ENCODE measurements at places on chromosomes 7 and 10.

GRCh38 chr10:128734161-128734560 lies 607.9 kb upstream of the MKI67 start:
- DNase-seq = no peak

DNA sequence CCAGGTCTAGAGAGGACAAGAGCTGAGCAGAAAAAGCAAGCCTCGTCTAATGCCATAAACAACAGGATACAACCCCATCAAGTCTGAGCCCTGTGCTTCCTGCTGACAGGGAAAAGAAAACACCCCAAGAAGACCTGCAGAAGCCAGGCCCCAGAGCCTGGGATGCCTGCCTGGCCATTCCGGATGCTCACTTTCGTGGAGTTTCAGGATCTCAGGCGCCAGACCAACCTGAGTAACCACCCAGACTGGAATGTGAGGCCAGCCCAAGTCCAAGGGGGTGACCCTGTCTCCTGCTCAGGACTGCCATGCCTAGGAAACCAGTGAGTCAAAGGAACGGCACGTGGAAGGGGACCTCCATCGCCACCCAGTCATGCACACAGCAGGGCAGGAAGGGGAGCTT lies 74.3 kb downstream of the PLXNA4 start:
- no peak for DNase-seq

- no peak for DNase-seq
These were observed 62.6 kb upstream of the TBX20 start for GRCh38 chr7:35316549-35316948.

GRCh38 chr7:37690206-37690605 lies 6.6 kb downstream of the GPR141 start:
- DNase-seq = no peak

DNA sequence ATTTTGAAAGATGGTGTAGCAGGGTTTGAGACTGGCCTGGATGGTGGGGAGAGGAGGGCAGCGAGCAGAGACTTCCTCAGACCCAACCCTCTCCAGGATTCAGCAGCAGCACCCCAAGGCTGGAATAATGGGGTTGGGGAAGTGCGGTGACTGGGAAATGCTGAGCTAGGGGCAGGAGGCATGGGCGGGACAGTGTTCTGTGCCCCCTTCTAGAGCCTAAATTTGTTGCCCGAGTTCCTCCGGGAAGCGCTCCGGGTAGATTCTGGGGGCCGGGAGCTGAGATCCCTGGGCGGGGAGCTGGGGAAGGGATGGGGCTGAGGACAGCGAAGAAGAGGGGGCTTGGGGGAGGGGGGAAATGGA lies at the start of gene CHAT:
CHAT (plus strand) TSS at position 156 of the 360 bp plus-strand sequence; CDS start at position 309, 153 bp downstream.
- no peak for DNase-seq

GRCh38 chr7:26991796-26992195 lies 104.0 kb downstream of the HOXA1 start:
- DNase-seq = no peak

DNA sequence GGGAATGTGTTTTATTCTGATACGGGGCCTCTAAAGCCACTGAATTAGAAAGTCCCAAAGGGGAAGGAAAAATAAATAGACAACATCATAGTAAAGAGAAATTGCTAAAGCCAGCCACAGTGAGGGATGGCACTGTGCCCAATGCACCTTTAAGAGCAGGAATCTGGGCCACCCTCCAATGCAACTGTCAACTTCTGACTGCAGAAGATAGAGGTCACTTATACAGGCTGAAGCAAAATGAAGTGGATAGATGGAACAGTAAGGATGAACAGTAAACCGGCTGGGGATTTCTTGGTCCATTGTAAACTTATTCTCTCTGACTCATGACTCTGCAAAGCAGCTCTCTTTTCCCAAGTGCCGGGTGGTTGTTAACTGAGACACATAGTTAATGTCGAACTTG lies 54.0 kb upstream of the KCNIP2 start:
- DNase-seq = no peak

DNA sequence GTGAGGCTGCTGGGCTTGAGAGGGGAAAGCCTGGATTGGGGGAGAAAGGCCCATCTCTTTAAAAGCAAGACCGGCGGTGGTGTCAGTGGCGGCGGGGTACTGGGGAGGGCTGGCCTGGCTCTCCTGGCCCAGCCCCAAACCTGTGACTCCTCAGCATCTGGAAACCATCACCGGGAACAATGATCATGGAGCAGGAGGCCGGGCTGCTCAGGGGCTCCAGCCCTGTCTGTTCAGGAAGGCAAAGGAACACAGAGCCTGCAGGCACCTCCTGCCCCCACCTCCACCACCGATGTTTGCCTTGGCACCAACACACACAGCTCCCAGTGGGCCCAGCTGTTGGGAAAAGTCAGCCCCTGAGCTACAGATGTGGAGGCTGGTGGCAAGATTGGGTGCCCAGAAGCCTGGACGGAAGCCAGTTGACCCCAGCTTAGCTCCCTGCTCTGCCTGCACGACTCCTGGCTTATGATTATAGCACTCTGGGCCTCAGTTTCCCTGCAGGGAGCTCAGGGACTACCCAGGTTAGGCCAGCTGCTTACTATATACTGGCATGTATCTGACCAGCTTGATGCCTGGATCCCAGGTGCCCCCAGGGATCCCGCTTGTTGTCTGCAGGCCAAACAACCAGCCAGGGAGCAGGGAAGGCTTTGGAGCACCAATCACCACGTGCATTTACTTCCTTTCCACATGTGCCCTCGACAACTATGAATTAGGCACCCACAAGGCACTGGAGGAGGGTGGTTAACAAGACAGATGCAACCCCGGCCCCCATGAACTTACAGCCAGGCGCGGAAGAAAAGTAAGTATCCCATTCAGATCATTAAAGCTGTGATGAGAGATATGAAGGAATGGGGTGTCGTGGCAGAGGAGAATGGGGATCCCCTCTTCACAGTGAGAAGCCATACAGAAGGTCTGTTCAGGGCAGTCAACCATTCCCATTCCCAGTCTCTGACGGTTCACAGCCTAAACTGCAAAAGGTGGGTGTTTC lies 37.3 kb downstream of the ZCCHC24 start:
- DNase-seq = no peak

DNA sequence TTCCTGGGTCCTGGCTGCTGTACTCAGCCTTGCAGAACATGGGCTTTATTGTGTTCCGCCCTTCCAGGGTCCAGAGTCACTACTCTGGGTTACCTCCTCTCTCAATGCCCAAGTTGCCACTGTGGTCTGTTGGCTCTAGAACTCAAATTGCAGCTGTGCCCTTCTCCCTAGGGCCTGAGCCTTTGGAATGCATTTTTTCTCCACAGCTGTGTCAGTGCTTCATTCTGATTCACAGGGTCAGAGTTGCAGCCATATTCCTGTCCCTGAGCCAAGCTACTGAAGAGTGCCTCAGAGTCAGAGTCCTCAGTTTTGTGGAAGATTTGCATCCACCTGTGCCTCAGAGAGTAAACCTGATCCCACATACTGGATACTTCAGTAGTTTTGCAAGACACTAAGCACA lies 167.5 kb downstream of the ITGB1 start:
- DNase-seq = no peak

- no peak for DNase-seq
These were observed 3.3 kb downstream of the ASAH2 start for GRCh38 chr10:50248062-50248461.

DNA sequence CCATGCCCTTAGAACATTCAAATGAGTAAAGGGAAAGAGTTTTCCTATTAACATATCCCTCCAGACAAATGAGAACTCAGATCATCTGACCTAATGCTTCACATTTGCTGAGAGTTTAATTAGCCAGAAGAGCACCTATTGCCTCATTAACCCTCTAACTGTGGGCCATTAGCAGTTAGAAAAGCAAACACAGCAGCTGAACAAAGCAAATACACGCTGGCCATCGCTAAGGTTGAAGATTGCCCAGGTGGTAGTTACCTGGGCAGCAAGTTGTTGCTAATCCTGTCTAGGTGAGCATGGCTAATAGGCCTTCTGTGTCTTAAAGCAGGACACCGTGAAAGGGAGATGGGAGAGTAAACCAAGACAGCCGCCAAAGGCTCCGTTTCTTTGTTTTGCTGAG lies 49.9 kb upstream of the UCN3 start:
- DNase-seq = no peak

DNA sequence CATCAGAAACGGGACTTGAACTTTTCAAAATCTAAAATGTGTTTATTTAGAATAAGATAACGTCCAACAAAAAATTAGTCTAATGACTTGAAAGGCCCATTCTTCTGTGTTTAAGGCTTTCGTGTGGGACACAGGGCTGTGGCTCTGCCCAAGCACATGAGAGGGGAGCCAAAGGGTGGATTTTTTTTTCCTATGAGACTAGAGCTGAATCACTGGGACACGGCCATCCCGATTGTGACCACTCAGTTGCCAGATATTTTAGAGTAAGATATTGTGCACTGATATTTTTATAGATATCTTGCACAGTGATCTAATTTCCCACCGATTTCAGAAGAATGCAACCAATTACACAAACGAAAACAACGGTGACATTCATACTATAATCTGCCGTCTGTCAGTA lies 99.9 kb downstream of the ANK3 start:
- no peak for DNase-seq

GRCh38 chr7:51068401-51068800 lies 248.2 kb downstream of the COBL start:
- DNase-seq = no peak

GRCh38 chr7:153472516-153472915 lies 579.7 kb upstream of the DPP6 start:
- DNase-seq = no peak

- DNase-seq = no peak
These were observed 137.4 kb upstream of the KCNMA1 start for GRCh38 chr10:77774940-77775391.

GRCh38 chr7:32158751-32159745 lies 88.8 kb upstream of the PDE1C start:
- DNase-seq = no peak

DNA sequence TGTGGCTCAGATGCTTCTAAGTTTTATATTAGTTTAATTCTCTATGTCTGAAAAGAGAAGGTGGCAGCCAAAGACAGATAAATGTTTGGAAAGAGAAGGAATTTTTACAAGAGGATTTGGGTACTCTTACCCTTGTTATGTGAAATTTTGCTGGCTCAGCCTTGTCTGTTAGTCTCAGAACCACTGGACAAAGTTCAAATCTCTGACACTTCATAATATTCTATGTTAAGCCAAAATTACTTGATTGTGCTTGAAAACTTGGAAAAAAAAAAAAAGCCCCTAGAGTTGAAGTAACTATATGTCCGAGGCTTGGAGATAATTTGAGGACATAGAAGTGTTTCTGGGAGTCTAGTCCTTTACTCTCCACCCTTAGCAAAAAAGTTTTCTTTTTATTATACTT lies 1079.3 kb upstream of the LRRTM3 start:
- no peak for DNase-seq

DNA sequence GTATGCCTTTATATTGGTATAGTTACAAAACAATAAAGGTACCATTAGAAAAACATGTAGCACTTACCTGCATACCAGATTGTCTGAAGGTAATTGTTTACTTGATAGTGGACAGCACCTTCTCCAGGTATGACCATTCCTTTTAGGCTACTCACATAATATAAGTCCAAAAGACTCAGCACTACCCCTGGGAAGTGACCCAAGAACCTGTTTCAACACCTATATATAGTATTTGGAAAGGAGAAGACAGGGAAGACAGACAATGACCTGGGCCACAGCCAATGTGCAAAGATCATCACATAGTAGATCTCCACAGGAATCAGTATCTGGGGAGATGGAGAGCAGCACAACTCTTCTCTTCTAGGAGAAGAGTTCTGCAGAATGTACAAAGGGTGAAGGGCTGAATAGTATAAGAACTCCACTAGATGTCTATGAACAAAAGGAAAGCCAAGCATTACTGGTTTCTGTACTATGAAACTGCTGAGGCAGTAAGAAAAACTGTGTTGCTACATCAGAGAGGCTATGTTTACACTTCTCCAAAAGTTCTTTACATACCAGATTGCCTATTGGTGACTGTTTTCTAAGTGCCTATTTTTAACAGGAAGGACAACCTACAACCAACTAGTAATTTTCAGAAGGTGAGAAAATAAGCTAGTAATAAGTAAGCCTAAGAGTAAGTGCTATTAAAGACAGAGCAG lies 159.2 kb downstream of the BTAF1 start:
- no peak for DNase-seq

GRCh38 chr7:155860461-155860839 lies 48.2 kb upstream of the SHH start:
- no peak for DNase-seq

- DNase-seq = no peak
These were observed 33.2 kb downstream of the PNPLA8 start for GRCh38 chr7:108492742-108493141.

DNA sequence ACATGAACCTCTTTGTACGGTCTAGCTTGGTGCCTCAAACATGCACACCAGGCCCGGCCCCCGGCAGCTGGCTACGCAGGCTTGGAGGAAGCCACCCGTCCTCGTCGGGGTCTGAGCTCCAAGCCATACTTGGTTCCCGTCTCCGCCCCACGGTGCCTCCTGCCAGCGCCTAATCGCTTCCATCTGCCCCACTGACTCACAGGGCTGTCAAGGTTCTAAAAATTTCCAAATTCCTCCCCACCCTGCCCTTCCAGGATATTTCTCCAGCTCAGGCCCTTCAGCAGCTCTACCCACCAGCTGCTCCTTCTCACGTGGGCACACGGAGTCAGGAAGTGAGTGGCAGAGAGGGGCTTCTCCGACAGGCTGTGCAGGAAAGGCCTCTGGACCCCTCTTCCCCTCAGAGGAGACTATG lies 38.8 kb downstream of the TMEM270 start:
- DNase-seq = no peak

DNA sequence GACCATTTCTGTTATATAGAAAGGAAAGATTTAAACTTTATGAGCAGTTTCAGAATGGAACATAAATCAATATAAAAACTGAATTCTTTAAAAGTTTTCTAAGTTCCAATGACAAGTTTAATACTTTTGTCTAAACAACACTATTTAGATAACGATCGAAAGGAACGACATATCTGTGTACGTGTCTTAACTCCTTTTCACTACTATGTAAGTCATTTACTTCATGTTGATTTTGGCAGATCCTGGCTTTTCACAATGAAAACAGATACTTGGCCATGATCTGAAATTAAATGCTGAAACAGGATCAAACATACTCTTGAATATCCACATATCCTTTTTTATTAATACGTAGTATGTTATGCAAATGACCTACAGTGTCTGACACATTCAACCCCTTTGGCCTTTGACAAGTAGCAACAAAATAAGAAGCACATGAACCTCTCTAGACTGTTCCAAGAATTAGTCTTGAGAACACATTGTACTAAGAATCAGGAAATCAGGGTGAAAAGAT lies 41.9 kb downstream of the RNLS start:
- no peak for DNase-seq

- no peak for DNase-seq
These were observed 129.0 kb downstream of the CDH23 start for GRCh38 chr10:71525721-71526120.

All from T-helper 22 cell (primary cell).